NCI-H1417 treated with DMSO at 0.1 percent for 48 hours (cell line): ENCODE measurements at places on chromosomes 7 and 10.

DNA sequence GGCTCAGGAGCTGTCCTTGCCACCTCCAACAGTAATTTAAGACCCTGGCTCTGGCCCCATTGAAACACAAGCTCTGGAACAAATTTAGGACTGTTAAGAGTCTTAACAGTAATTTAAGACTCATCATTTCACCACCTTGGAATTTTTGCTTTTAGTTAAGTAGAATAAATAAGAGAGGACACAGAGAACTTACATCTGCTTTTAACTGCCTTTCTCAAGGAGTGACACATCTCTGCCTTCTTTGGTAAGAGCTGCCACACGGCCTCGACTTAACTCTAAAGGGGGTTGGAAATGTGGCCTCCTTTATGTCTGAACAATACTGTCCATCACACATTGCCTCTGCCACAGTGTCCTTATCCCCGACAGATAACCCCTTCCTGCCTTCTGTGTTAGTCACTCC lies 77.9 kb downstream of the HERPUD2 start:
- DNase-seq, result no peak

GRCh38 chr7:26535483-26536007 lies 243.9 kb downstream of the SNX10 start:
- no peak for DNase-seq

DNA sequence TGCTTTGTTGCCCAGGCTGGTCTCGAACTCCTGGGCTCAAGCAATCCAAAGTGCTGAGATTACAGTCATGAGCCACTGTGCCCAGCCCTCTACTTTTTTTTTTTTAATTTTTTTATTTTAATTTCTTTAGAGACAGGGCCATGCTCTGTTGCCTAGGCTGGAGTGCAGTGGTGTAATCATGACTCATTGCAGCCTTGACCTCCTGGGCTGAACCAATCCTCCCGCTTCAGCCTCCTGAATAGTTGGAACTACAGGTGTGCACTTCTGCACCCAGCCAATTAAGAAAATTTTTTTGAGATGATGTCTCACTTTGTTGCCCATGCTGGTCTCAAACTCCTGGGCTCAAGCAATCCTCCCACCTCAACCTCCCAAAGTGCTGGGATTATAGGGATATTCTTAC lies 528.6 kb downstream of the GATA3 start:
- DNase-seq, result no peak

DNA sequence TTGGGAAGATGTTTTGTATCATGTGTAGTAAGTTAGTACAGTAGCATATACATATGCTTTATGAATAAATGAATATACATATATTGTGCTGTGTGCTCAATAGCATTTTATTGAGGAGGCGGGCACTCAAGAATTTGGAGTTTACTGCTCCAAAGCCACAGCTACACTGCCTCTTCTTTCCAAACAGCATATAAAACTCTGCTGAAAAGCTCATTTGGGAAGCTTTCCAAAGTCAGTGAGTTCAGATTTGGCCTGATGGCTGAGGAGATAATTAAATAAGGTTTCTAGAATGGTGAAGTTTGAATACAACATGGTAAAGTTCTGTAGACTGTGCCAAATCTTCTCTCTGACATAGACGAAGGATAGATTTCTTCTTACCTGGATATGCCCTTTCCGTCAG lies 29.8 kb downstream of the CDK1 start:
- no peak for DNase-seq

- DNase-seq, result no peak
Observed at GRCh38 chr10:71272056-71272771, 46.8 kb upstream of the SLC29A3 start.

DNA sequence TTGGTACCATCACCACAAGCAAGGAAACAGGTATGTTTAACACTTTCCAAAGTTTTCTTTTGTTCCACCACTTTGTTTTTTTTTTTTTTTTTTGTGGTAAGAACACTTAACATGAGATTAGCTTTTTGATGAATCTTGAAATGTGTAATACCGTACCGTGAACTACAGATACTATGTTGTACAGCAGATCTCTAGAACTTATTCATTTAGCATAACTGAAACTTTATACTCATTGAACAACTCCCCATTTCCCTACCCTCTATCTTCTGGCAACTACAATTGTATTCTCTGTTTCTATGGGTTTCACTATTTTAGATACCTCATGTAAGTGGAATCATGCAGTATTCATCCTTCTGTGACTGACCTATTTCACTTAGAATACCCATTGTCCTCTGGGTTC lies 162.7 kb upstream of the ITGB1 start:
- no peak for DNase-seq

DNA sequence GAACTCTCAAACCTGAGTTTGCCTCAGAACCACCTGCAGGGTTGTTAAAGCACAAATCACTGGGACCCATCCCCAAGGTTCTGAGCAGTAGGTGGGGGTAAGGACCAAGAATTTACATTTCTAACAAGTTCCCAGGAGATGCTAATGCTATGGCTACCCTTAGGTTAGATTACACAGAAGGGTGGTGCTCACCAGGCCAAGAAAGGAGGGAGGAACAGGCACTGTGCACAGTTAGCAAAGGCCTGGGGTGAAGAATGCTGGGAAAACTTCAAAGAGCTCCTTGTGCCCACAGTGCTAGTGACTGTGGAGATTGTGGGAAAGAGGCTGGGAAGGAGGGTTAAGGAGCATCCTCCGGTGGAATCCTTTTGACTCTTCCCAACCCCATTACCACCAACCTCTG lies 8.7 kb upstream of the PRSS2 start:
- no peak for DNase-seq

GRCh38 chr10:125016611-125017202 lies 74.8 kb downstream of the ZRANB1 start:
- DNase-seq, result no peak

- no peak for DNase-seq
Observed at GRCh38 chr10:88281592-88282347, 301.3 kb downstream of the RNLS start.

GRCh38 chr10:97923057-97923456 lies 73.4 kb downstream of the GOLGA7B start:
- DNase-seq, result no peak

GRCh38 chr10:45373003-45373575 lies 927 bp upstream of the ALOX5 start:
- no peak for DNase-seq

DNA sequence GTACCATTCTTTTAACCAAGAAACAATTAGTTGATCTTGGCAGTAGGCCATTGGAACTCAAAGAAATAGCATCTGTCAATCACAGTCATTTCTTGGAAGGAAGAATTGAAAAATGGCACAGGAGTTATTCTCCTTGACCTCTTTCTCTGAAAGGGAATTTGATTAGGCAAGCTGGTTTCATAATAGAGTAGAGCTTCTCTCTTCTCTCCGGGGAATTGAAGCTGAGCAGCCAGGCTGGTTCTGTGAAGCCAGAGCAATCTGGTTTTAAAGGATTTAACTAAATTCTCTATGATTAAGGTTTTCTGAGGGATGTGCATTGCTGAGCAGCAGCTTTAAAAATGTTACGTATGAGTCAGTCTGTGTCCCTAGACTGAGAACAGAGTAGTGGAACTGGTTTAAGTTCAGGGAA lies 70.2 kb downstream of the AHCYL2 start:
- DNase-seq, result no peak

GRCh38 chr7:132430041-132430855 lies 146.0 kb downstream of the PLXNA4 start:
- DNase-seq, result no peak

- DNase-seq, result no peak
Observed at GRCh38 chr10:127892743-127893142, at the start of gene CLRN3. Gene CLRN3 (minus strand): TSS chr10:127892941. CDS start chr10:127892784, 157 bp downstream.

DNA sequence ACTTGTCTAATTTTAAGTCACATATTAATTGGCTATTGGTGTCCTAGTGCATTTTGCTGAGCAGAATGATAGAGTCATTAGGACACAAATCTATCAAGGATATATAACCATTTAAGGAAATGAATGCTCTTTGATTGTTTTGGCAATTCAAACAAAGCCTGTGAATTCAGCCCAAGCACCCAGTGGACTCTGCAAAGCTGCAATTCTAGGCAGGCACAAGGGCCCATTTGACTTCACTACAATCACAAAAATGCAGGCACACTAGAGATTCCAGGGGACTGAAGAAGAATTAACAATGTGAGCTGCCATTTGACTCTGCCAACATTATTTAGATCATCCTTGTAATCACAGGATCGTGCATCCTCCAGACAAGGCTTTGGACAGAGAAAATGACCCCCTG lies 544.2 kb upstream of the PHF14 start:
- no peak for DNase-seq

GRCh38 chr7:5596046-5596895 lies 172.6 kb upstream of the TNRC18 start:
- no peak for DNase-seq

GRCh38 chr10:61346796-61347413 lies 106.3 kb downstream of the TMEM26 start:
- peak; percentile 15 for DNase-seq

DNA sequence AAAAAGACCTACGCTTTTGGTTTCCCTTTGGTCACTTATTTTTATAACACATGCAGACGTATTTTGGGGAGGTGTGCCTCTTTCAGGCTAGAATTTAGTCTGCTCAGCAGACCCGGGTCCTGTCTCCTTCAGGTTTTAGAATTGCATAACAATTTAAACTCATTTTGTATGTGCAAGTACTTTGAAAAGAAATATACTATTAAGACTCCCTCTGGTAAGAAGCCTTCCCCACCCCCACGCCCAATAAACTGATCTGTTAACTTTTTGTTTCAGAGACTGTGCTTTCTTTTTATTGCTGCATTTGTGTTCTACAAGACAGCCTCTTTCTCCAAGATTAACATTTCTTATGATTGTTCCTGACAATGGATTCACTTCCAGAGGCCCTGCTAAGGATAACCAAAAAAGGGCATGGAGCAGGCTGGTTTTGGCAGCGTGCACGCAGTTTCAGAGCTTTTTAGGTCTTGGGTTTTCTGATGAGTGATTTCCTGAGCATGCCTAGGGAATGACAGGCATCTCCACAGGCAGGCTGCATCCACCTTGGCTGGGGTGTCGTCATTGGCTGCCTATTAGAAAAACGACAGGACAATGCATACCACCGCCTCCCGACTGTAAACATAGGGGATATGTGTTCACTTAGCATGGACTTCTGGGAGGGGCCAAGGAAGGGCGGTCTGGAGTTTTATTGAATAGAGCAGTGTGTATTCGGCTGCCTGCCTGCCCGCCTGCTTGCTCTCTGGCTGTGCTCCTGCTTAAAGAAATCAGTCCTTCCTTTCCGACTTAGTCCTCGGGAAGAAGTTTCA lies at the start of gene CALD1:
TSS of gene CALD1 (plus strand) at position 694 of the 800 bp plus-strand sequence. CDS start 88,100 bp downstream, outside the sequence.
- DNase-seq, result no peak

DNA sequence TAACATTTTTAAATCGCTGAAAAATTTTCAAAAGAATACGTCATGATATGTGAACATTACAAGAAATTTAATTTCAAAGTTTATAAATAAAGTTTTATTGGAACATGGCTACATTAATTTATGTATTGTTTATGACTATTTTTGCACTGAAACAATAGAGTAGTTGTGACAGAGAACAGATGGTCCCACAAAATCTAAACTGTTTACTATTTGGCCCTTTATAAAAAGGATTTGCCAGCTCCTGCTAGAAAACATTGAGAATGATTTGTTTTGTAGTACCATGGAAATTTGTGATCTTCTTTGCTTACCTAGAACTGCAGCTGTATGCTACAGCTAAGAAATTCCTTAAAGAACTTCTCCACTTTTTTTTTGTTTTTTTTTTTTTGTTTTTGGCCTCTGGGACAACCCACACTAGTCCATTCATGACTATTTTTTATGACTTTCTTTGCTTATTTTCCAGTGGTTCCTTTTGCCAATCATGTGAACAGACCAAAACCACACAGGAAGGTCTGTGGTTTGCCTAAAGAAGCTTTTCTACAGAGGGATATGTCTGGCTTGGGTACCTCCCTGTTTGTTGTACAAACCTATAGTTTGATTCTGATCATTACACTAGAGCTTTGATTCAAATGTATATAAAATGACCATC lies 55.7 kb downstream of the ST7 start:
- no peak for DNase-seq

GRCh38 chr7:157997471-157997870 lies 590.2 kb downstream of the PTPRN2 start:
- DNase-seq, result no peak

GRCh38 chr10:21529032-21529910 lies 3.8 kb upstream of the SKIDA1 start:
- no peak for DNase-seq

DNA sequence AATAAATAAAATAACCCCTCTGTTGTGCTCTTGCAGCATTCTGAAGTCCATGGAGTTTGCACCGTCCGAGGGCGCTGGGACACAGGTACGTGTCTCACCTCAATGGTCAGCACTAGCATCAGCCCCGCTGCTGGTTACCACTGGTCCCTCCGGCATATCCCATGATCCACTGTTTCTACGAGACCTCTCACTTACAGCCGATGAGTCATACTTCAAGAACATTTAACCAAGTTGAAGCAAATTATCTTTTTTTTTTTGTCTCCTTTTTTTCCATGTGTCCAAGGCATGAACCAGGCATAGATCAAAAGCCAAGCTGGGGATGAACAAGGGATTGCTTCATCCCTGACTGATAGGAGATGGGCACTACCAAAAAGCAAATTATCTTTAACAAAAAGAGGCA lies 92.9 kb upstream of the SH2B2 start:
- no peak for DNase-seq

- no peak for DNase-seq
Observed at GRCh38 chr7:27140126-27140857, 3.2 kb downstream of the HOXA5 start.

DNA sequence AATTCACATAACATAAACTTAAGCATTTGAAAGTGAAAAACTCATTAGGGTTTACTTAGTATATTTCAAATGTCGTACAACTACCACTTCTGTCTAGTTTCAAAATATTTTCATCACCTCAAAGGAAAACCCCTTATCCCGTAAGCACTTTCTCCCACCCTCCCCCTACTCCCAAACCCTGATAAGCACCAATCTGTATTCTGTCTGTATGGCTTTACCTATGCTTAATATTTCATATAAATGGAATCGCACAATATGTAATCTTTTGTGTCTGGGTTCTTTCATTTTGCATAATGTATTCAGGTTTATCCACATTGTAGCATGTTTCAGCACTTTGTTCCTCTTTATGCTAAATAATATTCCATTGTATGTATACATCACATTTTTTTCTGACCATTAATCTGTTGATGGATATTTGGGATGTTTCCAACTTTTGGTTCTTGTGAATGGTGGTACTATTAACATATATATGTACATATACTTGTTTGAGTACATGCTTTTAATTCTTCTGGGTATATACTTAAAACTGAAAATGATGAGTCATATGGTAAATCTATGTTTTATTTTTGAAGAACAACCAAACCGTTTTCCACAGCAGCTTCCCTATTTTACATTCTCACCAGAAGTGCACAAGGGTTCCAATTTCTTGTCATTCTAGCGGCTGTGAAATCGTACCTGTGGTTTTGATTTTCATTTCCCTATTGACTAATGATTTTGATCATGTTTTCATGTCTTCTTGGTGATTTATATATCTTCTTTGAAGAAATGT lies 6.2 kb upstream of the STARD3NL start:
- DNase-seq, result no peak

GRCh38 chr7:50339990-50340500 lies 35.5 kb downstream of the IKZF1 start:
- no peak for DNase-seq

DNA sequence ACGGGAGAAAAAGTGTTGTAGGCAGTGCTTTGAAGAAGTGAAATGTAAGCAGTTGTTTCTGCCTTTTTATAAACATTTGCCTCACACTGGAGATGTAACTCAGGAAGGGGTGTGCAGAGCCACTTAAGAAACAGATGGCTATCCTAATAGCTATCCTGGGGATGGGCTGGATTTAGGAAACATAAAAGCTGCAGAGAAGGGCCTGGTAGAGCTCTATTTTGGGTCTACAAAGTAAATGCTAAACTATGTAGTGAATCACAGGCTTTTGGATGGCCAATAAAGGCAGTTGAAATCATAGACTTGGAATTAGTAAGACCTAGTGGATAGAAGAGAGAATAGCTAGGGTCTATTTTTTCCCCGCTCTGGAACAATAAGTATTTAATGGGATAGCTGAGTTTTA lies 79.9 kb upstream of the AGR3 start:
- no peak for DNase-seq
